ENCODE measurements at places on chromosomes 16 and 17.

- no peak for DNase-seq
Observed at GRCh38 chr16:79003026-79003609, 597.4 kb downstream of the MAF start.

DNA sequence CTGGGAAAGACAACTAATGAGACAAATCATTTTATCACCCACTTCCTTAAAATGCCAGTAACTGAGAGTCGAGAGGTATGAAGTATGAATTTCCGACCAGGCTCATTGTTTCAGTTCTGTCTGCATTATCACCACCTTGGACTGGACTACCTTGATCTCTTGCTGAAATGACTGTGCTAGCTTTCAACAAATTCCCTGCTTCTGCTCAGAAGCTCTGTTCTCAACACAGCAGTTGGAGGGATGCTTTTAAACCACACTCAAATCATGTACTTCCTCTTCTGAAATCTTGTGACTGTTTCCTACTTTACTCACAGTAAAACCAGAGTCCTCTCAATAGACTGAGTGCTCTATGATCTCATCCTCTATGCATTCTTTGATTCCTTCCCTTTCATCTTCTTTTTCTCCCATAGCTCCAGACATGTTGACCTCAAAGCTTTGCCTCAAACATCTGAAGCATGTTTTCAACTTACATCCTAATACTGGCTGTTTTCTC is 195.8 kb downstream of the KCNJ2 start:
- DNase-seq = peak; percentile 11

GRCh38 chr17:51180486-51180885 is 14.3 kb downstream of the NME2 start:
- DNase-seq = no peak

DNA sequence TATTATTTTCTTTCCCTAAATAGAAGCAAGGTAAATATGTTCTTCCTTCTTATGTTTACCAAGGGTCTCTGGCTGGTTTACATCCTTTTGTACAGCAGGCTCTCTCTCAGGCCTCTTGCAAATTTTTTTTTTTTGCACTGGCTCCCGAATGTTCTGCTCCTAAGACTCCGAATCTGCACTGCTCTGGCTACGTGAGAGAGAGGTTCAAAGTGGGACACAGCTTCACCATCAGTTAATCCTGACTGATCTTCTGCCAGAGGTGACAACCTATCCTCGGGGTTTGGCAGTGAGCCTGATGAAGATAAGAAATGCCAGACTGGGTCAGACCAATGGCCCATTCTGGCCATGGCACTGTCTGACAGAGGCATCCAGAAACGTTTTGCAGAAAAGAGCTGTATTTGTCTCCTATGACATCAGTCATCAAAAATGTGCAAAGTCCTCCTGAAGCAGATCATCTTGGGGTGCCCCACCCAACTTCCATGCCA is 136.9 kb downstream of the GRIN2A start:
- no peak for DNase-seq

DNA sequence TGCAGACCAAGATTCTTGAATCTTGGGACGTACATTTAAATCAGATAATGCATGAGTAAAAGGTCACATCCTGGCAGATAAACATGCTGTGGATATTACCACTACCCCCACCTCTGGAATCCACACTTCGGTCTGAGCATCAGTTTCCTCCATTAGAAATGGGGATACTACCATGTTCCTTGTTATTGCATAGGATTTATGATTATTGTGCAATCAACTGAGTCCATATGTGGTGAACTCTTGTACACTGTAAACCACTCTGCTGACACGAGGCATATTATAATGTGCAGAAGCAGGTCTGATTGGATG is 108.7 kb downstream of the VAT1L start:
- DNase-seq = peak; percentile 53

DNA sequence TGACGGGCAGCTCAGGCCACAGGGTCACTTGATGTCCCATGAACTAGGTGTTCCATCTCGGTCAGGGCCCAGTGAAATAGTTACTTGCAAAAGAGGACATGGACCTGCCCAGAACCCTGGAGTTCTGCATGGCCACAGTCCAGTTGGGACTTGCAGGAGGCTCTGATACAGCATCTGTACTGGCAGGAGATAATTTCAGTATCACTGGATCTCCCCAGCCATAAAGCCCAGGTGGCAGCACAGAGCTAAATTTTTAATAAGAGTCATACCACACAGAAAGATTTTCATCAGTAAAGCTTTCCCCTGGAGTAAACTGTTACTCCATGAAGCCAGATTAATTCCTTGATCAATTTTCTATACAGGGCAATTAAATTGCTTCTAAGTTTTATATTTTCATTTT is 18.0 kb upstream of the SLC16A5 start:
- DNase-seq = peak; percentile 40

Measured in fibroblast of the aortic adventitia (primary cell).